ENCODE measurements at places on chromosomes 3 and 15.

DNA sequence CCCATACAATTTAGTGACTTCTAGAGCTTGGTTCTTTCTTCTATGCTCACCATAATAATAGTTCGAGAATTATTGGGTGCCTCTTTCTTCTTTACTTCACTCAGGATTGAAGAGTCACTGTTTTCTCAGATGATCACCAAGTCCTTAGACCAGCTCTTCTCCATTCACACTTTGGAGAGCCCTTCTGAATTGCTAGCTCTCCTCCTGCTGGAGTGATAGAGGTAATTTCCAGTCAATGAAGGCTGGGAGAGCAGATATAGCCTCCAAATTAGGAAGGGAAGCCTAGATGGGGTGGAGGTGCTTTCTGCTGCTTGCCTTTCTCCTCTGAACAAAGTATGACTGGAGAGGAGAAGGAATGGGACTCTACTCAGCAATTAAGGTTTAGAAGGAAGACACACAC, 10.7 kb upstream of the BBX start:
- no peak for DNase-seq

- no peak for DNase-seq
Measured at GRCh38 chr3:133330522-133330921, 69.3 kb upstream of the BFSP2 start.

- DNase-seq: no peak
Measured at GRCh38 chr3:128410669-128411573, 55.8 kb downstream of the DNAJB8 start.

DNA sequence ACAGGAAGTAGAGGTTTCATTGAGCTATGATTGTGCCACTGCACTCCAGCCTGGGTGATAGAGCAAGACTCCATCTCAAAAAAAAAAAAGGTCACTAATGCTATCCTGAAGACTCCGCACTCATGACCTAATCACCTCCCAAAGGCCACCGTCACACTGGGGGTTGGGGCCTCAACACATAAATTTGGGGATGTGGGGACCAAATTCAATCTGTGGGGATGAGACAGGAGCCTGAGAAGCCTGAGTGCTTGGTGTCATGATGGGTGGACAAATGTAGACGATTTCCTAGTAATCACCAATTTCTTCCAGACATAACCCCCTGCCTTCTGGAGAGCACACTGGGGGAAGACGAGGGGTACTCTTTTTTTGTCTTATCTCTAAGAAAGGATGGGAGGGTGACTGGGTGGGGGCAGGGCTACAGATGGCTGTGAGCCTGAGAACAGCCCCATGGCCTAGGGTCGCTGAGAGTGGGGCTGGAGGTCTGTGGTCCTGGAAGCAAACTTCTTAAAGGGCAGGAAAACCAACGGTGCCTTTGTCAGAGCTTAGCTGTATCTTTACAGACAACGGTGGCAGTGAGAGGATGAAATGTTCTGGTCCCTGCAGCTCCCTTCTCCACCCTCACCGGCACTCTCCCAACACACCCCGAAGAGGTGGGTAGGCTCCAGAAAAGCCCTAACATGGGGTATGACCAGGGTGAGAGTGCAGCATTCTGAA, 16.6 kb upstream of the KLF13 start:
- DNase-seq: no peak

- DNase-seq: no peak
Measured at GRCh38 chr3:148756311-148756710, 58.6 kb downstream of the AGTR1 start.

GRCh38 chr15:82950746-82951370, 1.7 kb downstream of the HOMER2 start:
- DNase-seq: no peak

DNA sequence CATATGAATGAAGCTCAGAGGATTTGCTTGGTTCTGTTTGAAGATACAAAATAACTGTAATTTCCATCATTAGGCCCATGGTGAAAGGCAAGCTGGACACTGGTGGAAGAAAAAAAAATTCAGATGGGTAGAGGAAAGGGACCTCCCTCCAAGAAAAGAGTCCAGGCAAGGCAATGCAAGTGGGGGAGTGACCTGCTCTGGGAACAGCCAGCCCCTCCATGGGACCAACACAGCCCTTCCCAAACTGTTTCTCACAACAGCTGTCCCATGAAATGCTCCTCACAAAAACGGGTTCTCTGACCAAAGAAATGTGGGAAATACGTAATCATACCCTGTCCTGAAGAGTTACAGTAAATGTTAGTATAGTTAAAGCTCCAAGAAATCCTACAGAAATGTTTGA, 4.4 kb upstream of the AP3S2 start:
- DNase-seq: no peak

DNA sequence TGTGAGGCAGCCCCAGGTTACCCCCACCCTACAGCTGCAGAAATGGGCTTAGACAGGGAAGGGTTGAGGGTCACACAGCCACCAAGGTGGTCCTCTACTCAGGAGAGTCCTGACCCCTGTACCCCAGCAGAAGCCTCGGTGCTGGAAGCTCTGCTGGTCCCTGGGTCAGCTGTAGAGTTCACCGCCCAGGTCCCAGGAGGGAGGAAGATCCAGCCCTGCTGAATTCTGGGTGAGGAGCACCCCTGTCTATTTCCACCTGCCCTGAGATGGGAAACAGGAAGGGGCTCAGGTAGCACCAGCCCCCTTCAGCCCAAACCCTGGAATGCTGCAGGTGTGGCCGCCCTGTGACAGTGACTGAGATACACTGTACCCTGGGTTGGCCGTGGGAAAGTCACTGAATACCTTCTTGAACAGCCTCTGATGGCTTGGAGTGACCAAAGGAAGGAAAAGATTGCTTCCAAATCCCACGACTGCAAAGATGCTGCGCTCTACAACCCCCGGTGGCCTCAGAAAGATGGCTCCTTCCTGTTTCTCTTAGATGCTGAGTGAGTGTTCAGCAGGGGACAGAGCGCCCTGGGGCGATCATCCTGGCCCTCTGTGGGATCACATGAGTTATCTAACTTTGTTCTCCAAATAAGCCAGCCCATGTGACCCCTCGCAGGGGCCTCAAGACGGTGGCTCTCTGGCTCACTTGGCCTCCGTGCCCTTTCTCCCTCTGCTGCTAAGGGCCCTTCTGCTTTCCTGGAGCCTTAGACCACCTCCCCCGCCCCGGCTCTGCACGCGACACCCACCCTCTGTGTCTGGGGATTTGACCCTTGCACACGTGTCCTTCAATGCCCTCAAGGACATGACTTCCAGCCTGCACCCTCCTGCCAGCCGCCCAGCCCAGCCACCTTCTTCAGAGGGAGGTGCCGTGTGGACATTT, 141.9 kb downstream of the NSMCE3 start:
- no peak for DNase-seq

DNA sequence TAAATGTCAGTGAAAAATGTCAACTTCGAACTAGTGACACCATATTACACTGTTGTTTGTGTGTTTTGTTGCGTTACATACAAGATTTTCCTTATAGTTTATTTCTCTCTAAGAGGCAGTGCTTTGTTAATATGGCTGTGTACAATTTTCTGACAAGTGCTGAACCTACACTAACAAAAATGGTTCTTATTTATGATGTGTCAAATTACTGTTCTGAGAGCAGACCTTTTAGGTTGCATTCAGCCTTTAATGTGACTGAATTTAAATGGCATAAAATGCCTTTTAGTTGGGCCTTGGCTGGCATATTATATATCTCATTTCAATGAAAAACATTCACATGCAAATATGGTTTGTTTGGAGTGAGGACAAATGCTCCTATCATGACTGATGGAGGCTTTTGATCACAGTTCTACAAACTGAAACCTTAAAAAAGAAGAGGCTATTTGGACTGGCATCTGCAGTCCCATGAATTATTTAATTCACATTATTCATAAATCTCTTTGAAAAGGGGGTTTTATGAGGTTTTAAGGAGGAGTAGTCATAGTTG, 750.6 kb downstream of the CADM2 start:
- DNase-seq: no peak

DNA sequence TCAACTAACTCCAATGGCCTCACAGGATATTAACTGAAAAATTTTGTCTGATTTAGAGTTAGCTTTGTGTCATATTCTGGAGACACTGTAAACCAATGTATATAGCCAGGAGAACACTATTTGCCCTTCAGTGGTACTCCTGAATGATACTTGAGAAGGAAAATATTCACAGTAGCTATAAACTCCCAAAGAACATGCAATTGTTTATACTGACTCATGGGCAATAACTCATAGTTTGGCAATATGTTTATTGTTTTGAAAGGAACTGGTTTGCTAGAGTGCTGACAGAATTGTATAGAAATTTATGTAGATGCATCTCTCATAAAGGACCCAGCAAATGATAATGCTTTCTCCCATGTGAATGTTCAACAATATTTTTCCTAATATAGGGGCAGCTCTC, 537.6 kb downstream of the PLOD2 start:
- DNase-seq: no peak

DNA sequence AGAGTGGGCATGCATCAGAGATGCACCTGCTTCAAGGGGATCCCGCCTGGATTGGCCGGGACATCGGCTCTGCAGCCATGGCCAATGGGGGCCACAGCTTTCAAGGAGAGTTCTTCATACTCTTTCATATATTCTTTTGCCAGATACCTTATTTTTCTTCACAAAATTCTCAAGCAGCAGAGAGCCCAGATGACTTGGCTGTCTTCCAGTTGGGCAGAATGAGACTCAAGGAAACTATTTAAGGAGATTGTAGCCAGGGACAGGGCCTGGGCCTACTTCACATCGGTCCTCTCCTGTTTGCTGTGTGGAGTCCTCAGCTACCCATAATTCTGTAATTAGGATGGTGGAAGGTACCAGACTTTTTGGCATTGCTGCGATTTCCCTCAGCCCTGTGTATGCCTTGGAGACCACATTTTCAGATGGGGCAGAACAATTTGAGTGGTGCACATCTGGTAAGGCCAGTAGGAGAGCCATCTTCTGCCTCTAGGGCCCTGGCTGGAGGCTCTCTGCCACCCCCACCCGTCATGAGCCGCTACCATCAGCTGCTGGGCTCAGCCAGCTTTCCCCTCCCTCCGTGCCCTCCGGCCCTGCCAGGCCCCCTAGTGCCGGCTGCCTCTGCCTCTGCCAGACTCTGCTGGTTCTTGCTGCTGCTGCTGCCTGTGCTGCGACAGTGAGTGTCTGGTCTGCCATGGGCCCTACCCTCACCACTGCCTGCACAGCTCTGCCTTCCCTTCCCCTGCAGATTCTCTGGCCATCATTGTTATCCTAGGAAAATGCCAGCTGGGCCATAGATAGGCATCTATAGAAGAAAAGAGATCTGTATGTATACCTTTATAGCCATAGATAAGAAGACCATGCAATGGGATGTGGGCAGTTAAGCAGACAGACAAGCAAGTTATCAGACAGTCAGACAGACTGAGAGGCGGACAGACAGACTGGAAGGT, 6.7 kb downstream of the PLIN1 start:
- no peak for DNase-seq

- no peak for DNase-seq
Measured at GRCh38 chr3:183381673-183382072, 46.7 kb downstream of the MCF2L2 start.

DNA sequence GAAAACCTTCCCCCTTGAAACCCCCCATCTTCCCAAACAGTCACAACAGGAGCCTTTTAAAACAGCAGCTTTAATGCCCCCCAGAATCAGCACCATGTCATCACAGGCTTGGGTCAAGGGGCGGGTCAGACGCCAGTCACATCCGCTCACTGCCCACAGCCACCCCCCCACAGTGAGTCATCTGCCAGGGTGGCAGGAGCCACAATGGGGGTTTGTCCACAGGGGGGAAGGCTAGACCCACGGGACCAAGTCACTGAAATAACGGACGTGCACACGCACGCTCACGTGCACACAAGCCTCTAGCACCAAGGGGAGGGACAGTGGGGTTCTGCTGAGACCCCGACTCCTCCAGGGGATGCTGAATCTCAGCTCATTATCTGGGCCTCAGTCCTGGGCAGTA, 441 bp upstream of the UCN2 start:
- DNase-seq: no peak

DNA sequence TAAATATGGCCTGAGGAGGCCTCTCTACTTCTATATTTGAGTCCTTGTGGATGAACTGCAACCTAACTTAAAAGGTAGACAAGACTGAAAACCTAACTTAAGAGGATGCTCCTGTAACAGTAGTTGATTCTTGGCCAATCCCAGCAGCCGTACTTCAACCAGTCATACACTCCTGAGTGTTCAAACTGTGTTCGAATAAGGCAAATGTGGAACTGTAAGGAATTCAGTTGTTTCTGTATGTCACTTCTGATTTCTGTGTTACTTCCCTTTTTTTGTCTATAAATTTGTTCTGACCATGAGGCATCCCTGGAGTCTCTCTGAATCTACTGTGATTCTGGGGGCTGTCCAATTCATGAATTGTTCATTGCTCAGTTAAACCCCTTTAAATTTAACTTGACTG, 20.5 kb downstream of the GALK2 start:
- DNase-seq: no peak

DNA sequence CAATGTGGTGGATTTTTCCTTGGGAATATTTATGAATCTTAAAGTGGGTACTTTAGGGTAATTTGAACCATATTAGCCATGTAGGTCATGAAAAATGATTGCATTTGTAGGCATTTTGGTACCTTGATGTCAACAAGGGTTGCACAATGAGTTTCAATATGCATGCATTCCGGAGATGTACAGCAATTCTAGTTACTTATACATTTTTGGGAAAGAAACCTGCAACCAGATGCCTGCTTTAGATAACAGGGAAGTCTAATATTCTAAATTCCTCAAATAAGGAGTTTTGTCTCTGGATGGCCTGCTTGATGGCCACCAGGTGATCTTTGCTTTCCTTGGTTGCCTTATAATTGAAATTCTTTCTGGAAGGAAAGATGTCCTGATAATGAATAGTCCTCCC, 240.5 kb upstream of the SETMAR start:
- no peak for DNase-seq

- DNase-seq: no peak
Measured at GRCh38 chr3:188085584-188086560, 68.1 kb upstream of the LPP start.

GRCh38 chr3:184322731-184323487, 8.5 kb downstream of the EIF4G1 start:
- no peak for DNase-seq

GRCh38 chr3:81452418-81452817, 309.0 kb downstream of the GBE1 start:
- DNase-seq: no peak

GRCh38 chr3:17354341-17354740, 388.1 kb downstream of the TBC1D5 start:
- no peak for DNase-seq

DNA sequence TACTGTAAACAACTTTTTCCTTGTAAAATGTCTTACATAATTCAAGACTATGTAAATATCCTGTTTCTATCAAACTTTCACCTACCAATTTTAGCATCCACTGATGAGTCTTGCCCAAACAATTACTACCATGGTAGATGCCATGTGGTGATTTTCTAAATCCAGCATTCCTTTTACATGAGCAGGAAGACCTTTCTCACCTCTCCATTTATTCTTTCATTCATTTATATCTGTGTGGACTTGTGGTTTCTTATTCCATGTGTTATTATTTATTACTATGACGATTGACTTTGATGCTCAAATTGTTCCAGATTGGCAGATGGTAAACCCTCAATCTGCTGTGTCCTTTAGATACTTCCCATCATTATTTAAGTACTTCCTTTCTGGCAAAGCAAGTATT, 62.4 kb downstream of the IFT57 start:
- no peak for DNase-seq

GRCh38 chr15:38904298-38904697, 339.7 kb upstream of the RASGRP1 start:
- no peak for DNase-seq
